Mesenchymal stem cell (in vitro differentiated cells and primary cell): ENCODE measurements at places on chromosomes 13 and 19.

DNA sequence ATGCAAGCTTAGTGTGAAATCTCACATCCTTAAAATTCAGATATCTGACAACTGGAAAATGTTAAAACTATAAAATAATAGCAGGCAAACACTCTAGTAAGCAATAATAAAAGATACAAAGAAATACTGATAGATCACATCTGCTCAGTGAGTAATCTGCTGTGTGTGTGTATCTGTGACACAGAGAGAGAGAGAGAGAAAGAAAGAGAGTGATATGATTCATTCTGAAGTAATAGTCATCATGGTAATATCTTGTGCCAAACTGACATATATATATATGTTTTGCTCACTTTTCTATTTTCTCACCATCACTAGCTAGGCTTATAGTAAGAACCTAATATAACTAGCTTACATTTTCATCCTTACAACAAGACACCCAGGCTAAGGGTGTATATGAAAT, 288.0 kb upstream of the SLITRK6 start:
- no peak for DNase-seq

DNA sequence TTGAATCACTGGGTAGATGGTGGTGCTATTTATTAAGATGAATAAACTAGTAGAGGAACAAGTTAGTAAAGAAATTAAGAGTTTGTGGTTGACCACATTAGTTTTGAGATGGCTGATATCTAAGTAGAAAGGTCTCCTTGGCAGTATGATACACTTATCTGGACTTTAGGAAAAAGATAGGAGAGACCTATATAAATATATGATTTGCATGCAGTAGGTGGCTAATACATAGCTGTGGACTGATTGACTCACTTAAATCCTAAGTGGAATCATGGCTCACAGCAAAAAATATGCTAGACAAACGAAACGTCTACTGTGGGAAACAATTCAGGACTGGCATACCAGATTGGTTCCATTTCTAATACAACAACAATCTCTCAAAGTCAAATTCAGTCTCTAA, 92.0 kb downstream of the CAB39L start:
- peak; percentile 57 for DNase-seq

- DNase-seq: no peak
Measured at GRCh38 chr13:112441226-112441625, 65.1 kb downstream of the SPACA7 start.

- DNase-seq: no peak
Measured at GRCh38 chr19:46474211-46474610, 2.8 kb upstream of the PNMA8A start.

- DNase-seq: no peak
Measured at GRCh38 chr19:406135-406781, 2.7 kb downstream of the C2CD4C start.

DNA sequence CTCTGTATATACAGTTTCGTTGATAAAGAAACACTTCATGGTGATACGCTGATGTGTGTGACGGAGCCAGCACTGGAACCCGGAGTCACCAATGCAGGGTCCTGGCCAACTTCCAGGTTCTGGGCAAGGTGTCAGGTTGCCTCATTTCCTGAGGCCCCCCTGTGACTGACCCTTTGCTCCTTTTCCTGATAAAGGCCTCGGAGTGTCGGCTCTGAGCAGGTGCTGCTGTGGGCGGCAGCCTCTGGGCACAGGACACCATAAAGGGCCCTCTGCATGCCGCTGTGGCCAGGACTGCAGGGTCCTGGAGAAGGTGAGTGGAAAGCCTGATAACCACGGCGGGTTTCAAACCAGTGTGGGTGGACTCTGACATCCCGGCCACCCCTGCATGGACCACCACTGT, 17.3 kb upstream of the MYDGF start:
- no peak for DNase-seq

GRCh38 chr13:44692173-44692713, 116.1 kb upstream of the TSC22D1 start:
- peak; percentile 55 for DNase-seq

GRCh38 chr19:57850553-57851017, 926 bp downstream of the ZNF587 start:
- peak; percentile 67 for DNase-seq

GRCh38 chr13:71663431-71663830, 203.6 kb downstream of the DACH1 start:
- DNase-seq: no peak

- DNase-seq: peak; percentile 84
Measured at GRCh38 chr13:94641409-94641941, 39.8 kb downstream of the GPR180 start.

DNA sequence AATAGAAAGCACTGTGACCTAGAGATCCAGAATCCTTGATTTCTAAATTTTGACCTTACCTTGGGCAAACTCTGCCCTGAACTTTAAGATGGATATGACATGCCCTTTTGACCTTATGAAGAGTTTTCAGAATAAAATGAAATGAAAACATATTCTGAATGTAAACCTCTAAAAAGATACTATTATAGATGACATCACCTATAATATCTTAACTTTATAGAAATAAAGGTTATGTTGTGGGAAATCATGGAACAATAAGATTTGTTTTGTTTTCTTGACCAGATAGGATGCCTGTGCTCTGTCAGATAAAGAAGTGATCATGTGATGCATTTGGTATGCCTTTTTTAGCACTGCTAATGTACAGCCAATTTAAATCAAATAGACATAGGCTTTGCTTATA, 13.1 kb upstream of the LPAR6 start:
- no peak for DNase-seq

GRCh38 chr13:98133946-98134345, 8.9 kb upstream of the FARP1 start:
- no peak for DNase-seq

GRCh38 chr13:36819739-36820090, 693 bp downstream of the RFXAP start:
- peak; percentile 40 for DNase-seq

GRCh38 chr13:74129500-74130191, 4.6 kb downstream of the KLF12 start:
- no peak for DNase-seq

DNA sequence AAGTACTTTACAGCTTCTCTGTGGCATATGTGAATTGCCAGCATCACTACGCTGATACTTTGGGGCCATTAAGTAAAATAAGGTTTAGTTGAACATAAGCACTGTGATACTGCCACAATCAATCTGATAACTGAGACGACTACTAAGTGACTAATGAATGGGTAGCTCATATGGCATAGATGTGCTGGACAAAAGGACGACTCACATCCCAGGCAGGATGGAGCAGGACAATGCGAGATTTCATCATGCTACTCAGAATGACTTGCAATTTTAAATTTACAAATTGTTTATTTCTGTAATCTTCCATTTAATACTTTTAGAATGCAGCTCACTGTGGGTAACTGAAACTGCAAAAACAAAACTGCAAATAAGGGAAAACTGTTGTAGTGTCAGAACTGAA, 13.6 kb downstream of the CCDC122 start:
- DNase-seq: peak; percentile 40

DNA sequence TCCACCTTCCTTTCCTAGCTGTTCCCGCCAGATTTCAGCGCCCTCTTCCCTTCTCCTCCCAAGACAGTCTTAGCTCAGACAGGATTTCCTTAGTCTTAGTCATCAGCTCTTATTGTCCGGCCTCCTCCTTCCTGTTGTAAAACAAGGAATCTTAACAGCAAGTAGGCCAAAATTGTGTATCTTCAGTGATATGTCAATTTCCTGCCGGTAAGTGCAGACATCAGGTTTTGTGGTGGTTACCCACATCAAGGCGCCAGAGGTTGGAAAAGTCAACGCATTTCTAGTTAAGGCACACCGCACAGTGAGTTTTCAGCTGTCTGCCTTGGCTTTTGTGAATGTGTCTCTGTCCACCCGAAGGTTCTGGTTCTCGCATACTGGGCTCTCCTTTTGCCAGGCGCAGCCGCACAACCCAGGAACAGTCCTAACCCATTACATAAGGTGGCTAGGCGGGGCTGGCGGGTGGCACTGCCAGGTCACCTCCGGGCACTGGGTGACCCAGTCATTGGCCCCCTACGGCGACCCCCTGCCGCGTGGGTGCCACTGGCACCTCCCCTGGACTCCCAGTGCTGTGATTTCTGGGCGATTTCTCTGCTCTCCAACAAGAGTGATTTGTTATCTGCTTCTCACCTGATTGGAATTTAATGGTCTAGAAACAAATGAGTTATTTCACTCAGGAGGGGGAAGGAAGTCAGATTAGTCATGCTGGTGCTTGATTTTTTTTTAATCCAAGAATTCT, 12.9 kb downstream of the COL4A2 start:
- peak; percentile 86 for DNase-seq

DNA sequence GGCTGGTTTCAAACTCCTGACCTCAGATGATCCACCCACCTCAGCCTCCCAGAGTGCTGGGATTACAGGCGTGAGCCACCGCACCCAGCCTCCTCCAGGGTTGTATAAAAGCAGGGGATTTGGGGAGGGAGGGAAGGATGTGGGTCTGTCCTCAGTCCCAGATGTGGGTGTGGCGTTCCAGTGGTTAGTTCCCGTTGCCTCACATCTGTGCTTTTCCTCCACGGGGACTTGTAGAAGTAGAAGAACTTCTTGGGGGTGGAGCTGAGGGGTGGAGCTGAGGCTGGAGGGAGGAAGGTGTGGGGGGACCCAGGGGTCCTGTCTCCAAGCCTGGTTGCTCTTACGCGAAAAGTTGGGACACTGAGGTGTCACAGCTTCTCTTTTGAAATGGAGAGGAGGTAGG, 514 bp upstream of the MCEMP1 start:
- no peak for DNase-seq

GRCh38 chr13:98096059-98096458, 46.8 kb upstream of the FARP1 start:
- DNase-seq: no peak

DNA sequence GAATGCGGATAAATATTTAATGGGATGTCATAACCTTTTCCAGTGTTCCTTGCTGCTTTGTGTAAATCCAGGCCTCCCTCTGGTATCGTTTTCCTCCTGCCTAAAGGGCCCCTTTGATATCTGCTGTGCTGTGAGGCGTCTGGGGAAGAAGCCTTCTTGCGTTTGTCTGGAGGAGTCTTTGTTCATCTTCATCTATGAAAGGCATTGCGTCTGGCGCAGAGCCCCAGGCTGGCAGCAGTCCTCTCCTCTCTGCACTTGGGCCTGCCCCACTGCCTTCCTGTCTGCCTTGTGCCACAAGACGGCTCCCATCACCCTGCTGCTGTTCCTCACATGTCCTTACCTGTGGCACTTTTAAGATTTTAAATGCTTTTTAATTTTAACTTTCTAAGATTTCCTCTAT, 9.8 kb downstream of the PROZ start:
- no peak for DNase-seq

- peak; percentile 97 for DNase-seq
Measured at GRCh38 chr13:24511019-24511815, 1.4 kb downstream of the PARP4 start.

- no peak for DNase-seq
Measured at GRCh38 chr13:35903075-35903474, 228.1 kb downstream of the DCLK1 start.

- no peak for DNase-seq
Measured at GRCh38 chr19:15669891-15670290, 3.0 kb upstream of the CYP4F12 start.
